NCI-H1417 (cell line): ENCODE measurements at places on chromosomes 3 and 15.

- DNase-seq, result no peak
These were observed 242.1 kb downstream of the ITPR1 start for GRCh38 chr3:4735243-4735642.

- DNase-seq, result no peak
These were observed 5.2 kb downstream of the OCA2 start for GRCh38 chr15:28093752-28094535.

GRCh38 chr15:38823263-38823662 is 258.6 kb upstream of the RASGRP1 start:
- DNase-seq, result no peak

DNA sequence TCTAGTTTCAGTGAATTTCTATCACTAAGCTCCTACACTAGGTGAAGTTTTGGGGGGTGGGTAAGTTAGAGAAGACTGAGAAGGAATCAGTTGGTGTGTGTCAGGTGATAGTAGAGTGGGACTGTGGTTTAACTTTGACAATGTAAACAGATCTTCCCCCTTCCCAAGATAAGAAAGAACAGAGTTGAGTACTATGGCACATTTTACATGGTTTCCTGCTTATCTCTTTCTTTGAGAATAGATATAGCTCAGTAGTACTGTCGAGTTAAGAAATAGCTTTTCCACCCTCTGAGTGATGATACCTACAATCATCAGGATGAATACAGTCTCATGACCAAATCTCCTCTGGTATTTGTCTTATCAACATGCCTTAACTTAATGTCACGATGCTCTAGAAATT is 42.8 kb downstream of the GAP43 start:
- no peak for DNase-seq
